ENCODE measurements at places on chromosomes 12 and 14.

GRCh38 chr12:24898185-24898584, 50.7 kb downstream of the BCAT1 start:
- H3K27ac ChIP-seq = no peak overlapping the region
- H3K4me3 ChIP-seq = no peak overlapping the region
- no peak for DNase-seq
- H3K4me1 ChIP-seq = no peaks in the 10 kb centered on the region
- H3K36me3 ChIP-seq = no peaks in the 10 kb centered on the region

DNA sequence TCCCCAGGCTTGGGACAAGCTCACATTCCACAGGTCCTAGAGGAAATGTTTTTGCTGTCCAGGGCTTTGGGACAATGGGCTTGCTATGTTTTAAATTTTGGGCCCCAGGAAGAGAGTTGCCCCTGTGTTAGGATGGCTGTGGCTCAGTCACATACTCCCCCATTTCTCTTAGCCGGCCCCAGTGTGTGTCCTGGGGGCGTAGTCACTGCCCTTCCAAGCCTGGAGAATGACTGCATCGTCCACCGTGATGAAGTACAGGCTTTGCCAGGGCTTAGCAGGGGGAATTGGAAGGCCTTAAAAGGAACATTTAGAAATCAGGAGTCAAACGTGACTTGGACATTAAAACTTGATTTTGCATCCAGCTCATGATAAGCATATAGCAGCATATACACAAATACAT, 293.6 kb downstream of the CACNA1C start:
- H3K4me1 ChIP-seq = peaks cover 8% of the 10 kb centered on the region
- no peaks in the 10 kb centered on the region for H3K27me3 ChIP-seq
- no peak overlapping the region for H3K27ac ChIP-seq
- H3K4me3 ChIP-seq = no peak overlapping the region
- DNase-seq = no peak

DNA sequence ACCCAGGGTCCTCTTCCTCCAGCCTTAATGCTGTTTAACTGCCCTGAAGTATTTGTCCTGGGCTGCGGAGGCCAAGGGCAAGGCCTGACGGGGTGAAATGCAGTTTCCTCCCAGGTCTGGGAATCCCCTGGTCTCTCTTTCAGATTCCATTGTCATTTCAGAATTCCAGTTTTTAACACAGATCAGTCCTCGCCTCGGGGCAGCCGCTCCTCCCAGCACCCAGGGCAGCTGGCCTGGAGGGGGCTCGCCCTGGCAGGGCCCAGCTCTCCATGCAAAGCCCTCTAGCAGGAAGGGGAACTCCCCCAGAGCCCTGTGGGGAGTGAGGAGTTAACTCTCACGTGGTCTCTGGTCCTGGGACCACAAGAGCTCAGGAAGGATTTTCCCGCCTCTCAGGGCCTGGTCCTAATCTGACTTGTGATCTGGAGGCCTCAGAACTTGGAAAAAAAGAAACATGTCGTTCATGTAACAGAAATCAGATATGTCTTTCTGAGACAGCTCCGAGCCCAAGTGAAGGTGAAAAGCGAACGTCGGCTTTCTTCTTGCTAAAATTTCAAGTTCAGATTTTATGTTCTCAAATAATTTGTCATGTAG, 265.6 kb upstream of the SFSWAP start:
- H3K27me3 ChIP-seq = no peaks in the 10 kb centered on the region
- H3K36me3 ChIP-seq = no peaks in the 10 kb centered on the region
- H3K4me3 ChIP-seq = no peak overlapping the region
- no peaks in the 10 kb centered on the region for H3K4me1 ChIP-seq

- H3K27ac ChIP-seq = peak within 1 kb of the TSS; percentile 88
- no peaks in the 10 kb centered on the region for H3K27me3 ChIP-seq
- DNase-seq = no peak
- H3K36me3 ChIP-seq = no peaks in the 10 kb centered on the region
- peak within 1 kb of the TSS; percentile 41 for H3K4me3 ChIP-seq
- no peaks in the 10 kb centered on the region for H3K4me1 ChIP-seq
Measured at GRCh38 chr12:459430-460258, at the start of gene B4GALNT3. Gene B4GALNT3, plus strand, starts transcription at chr12:459939. Its CDS starts 438 bp downstream, at chr12:460377.

- no peak overlapping the region for H3K27ac ChIP-seq
- no peaks in the 10 kb centered on the region for H3K27me3 ChIP-seq
- no peak overlapping the region for H3K4me3 ChIP-seq
- no peaks in the 10 kb centered on the region for H3K4me1 ChIP-seq
- H3K36me3 ChIP-seq = no peaks in the 10 kb centered on the region
- no peak for DNase-seq
Measured at GRCh38 chr14:99432485-99432884, 48.2 kb downstream of the SETD3 start.

DNA sequence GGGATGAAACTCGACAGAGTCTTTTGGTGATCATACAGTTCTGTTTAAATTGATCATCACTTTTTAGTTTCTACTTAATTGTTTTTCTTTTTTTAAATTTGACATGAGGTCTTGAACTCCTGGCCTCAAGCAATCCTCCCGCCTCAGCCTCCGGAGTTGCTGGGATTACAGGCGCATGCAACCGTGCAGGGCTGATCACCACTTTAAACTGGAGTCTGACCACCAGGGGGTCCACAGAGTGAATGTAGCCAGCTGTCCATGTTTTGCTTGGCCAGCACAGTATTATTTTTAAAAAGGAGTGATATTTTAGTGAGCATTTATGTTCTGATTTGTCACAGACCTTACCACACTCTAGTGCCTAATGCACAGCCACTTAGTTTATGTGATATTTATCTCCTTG, 10.7 kb downstream of the DAAM1 start:
- no peak overlapping the region for H3K4me3 ChIP-seq
- DNase-seq = no peak
- H3K4me1 ChIP-seq = no peaks in the 10 kb centered on the region
- no peaks in the 10 kb centered on the region for H3K36me3 ChIP-seq
- no peak overlapping the region for H3K27ac ChIP-seq

GRCh38 chr14:51079085-51079484, 15.8 kb downstream of the TRIM9 start:
- no peak overlapping the region for H3K27ac ChIP-seq
- DNase-seq = no peak
- H3K27me3 ChIP-seq = no peaks in the 10 kb centered on the region
- no peaks in the 10 kb centered on the region for H3K36me3 ChIP-seq
- H3K4me3 ChIP-seq = no peak overlapping the region

GRCh38 chr14:95885866-95886265, 9.2 kb downstream of the TUNAR start:
- no peak overlapping the region for H3K4me3 ChIP-seq
- no peaks in the 10 kb centered on the region for H3K36me3 ChIP-seq
- no peak for DNase-seq
- no peak overlapping the region for H3K27ac ChIP-seq
- peaks cover 9% of the 10 kb centered on the region for H3K4me1 ChIP-seq
- no peaks in the 10 kb centered on the region for H3K27me3 ChIP-seq

DNA sequence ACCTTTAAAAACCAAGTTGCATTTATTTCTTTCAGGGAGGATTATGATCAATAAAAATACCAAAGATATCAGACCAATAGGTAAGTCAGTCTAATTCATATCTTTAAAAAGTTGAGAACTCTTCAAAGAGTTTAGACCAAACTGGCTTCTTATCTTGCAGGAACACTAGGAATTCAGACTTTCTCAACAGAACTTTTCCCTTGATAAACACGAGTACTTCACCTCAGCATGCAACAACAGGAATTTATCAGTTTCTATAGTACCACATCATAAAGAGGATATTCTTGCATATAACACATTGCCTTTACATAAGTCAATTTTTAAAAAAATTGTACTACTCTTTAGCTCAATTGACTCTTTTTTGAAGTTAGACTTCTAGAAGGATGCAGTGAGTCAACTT, 68.2 kb downstream of the DNAI7 start:
- no peaks in the 10 kb centered on the region for H3K4me1 ChIP-seq
- H3K27ac ChIP-seq = no peak overlapping the region
- DNase-seq = no peak
- H3K27me3 ChIP-seq = no peaks in the 10 kb centered on the region
- H3K4me3 ChIP-seq = no peak overlapping the region
- no peaks in the 10 kb centered on the region for H3K36me3 ChIP-seq

GRCh38 chr14:87042354-87042753, 950.6 kb downstream of the GALC start:
- peaks cover 18% of the 10 kb centered on the region for H3K4me1 ChIP-seq
- no peak for DNase-seq
- H3K27ac ChIP-seq = no peak overlapping the region
- no peaks in the 10 kb centered on the region for H3K27me3 ChIP-seq
- H3K4me3 ChIP-seq = no peak overlapping the region
- no peaks in the 10 kb centered on the region for H3K36me3 ChIP-seq

DNA sequence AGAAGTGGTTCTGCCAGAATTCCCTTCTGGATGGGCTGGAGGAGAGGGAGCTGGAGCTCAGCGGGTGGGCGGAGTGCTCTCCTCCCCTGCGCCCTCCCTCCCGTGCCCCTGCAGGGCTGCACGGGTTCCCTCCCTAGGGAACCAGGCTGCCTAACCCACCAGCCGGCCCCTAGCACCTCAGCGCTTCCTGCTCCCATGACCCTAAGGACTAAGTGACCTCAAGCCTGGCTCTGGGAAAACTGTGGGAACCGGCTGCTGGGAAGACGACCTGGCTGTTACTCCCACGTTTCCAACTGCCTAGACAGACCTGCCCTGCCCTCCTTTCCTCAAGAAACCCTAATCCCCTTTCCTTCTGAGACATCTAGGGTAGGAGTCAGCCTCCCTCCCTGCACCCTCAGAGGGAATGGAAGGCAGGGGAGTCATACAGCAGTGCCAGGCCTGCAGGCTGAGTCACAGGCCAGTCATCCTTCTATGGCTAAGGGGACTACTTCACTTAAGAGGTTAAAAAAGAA, 31.5 kb downstream of the SLC6A12 start:
- H3K4me1 ChIP-seq = no peaks in the 10 kb centered on the region
- H3K27ac ChIP-seq = no peak overlapping the region
- no peaks in the 10 kb centered on the region for H3K27me3 ChIP-seq
- DNase-seq = no peak
- H3K36me3 ChIP-seq = no peaks in the 10 kb centered on the region

- no peaks in the 10 kb centered on the region for H3K36me3 ChIP-seq
- H3K4me3 ChIP-seq = no peak overlapping the region
- no peaks in the 10 kb centered on the region for H3K4me1 ChIP-seq
- no peak for DNase-seq
Measured at GRCh38 chr14:64478634-64479250, 13.4 kb downstream of the AKAP5 start.

DNA sequence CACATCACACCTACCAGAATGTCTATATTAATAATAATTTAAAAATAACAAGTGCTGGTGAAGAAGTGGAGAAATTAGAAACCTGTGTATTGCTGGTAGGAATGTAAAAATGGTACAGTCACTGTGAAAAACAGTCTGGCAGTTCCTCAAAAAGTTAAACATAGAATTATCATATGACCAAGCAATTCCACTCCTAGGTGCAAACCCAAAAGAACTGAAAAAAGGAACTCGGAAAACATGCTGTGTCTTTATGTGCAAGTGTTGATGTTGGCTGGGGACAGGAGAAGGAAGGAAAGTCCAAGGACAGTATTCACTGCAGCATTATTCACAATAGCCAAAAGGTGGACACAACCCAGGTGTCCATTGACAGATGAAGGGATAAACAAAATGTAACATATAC, 146.5 kb downstream of the TTC7B start:
- no peak overlapping the region for H3K27ac ChIP-seq
- no peak for DNase-seq
- H3K36me3 ChIP-seq = no peaks in the 10 kb centered on the region
- H3K27me3 ChIP-seq = no peaks in the 10 kb centered on the region
- H3K4me1 ChIP-seq = no peaks in the 10 kb centered on the region

GRCh38 chr12:121789800-121790728, 3.4 kb downstream of the RHOF start:
- no peak overlapping the region for H3K4me3 ChIP-seq
- peaks cover 29% of the 10 kb centered on the region for H3K4me1 ChIP-seq

DNA sequence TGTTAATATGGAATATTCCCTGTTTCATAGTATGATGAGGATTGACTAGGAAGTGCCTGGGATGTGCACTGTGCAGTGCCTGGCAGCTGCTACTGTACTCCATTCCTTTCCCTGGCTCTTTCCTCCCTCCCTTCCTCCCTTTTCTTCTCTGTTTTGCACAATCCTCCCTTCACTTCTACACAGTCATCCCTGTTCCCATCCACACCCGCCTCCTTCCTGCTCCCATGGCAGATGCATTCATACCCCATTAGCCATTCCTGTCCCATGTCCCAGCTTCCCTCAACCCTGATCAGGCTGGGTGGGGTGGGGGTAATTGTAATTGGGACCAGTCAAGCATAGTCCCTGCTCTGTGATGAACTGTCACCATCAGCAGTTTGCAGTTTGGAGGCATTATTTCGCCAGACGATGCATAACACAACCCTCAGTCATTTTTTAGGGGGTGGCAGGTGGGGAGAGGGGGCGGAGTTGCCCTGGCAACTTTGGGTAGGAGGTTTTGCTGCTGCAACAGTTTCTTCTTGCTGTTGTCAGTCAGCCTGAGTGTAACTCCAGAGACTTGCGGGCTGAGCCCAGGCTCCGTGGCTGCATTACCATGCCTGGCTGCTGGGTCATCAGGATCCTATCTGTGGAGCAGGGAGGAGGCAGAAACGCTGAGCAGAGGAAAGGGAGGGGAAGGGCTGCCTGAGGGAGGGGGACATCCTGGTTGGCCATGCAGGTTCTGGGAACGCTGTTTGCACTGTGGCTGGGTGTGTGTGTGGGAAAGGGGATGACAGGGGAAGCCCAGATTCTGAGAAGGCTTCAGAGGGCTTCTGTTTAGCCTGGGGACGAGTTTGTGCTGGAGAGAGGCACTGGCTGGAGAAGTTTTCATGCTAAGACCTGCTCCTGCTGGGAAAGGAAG, 4.1 kb upstream of the KRT84 start:
- H3K4me1 ChIP-seq = no peaks in the 10 kb centered on the region
- no peak overlapping the region for H3K27ac ChIP-seq
- H3K4me3 ChIP-seq = no peak overlapping the region
- no peak for DNase-seq
- peaks cover 6% of the 10 kb centered on the region for H3K27me3 ChIP-seq

- DNase-seq = no peak
- no peak overlapping the region for H3K4me3 ChIP-seq
- H3K27ac ChIP-seq = peak overlapping the region; percentile 9
- H3K4me1 ChIP-seq = no peaks in the 10 kb centered on the region
- H3K27me3 ChIP-seq = no peaks in the 10 kb centered on the region
Measured at GRCh38 chr12:40988355-40988754, 199.8 kb upstream of the PDZRN4 start.

DNA sequence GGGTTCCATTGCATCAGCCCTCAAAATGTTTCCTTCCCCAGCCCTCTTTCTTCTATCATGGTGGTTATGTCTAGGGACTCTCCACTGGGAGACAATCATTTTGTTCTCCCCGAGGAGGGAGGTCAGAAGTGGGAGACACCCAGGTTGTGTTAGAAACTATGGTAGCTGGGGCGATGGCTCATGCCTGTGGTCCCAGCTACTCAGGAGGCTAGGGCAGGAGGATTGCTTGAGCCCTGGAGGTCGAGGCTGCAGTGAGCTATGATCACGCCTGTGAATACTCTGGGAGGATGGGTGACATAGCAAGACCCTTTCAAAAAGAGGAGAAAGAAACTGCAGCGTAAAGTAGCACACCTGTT, 13.0 kb upstream of the LRRC23 start:
- no peaks in the 10 kb centered on the region for H3K36me3 ChIP-seq
- H3K27me3 ChIP-seq = no peaks in the 10 kb centered on the region
- peak overlapping the region; percentile 65 for H3K4me3 ChIP-seq
- peak overlapping the region; percentile 64 for H3K27ac ChIP-seq

All from tibial nerve (tissue), 4 donors.